ENCODE measurements at places on chromosomes 7 and 10. TPM values are rescaled to one million over a fixed set of nuclear protein-coding genes. Genes with fewer than 3 reads are reported as not detected.

- DNase-seq: no peak
These were observed 107.2 kb upstream of the STEAP1B start for GRCh38 chr7:22607180-22607579.

GRCh38 chr7:129501760-129502707 lies at the start of gene SMKR1:
Gene SMKR1, plus strand, starts transcription at chr7:129502531. Its CDS starts 294 bp downstream, at chr7:129502825.
- DNase-seq: peak; percentile 87

Gene SPDYE2
- total RNA-seq: not detected

DNA sequence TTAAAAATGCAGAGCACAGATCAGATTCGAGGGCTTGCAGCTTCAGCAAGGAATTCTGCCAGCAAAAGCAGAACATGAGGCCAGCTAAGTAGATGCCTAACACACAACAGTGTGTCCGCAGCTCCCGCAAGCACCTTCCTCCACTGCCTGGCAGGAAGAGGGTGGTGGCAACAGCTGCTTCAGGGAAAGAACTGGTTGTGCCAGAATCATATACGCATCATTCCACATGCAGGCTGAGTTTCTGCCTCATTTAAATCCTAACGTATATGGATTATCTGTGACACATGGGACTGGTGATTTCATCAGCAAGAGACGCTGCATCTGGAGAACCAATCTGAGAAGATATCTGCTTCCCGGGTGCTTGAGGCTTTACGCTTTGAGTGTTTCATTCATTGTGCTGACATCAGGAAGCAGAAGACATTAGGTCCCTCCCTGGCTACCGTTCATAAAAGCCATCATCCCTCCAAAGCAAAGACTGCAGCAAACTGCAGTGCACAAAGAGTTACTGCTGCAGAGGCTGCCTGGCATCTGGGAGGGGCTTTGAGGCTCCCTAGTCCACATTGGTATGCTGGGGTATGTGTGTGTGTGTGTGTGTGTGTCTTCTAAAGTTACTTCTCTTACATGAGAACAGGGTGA lies 78.8 kb downstream of the FAM13C start:
- no peak for DNase-seq

- DNase-seq: no peak
These were observed 95.8 kb downstream of the SEMA3D start for GRCh38 chr7:85090919-85091564.

GRCh38 chr7:130140551-130141160 lies 64.5 kb downstream of the TMEM209 start:
- no peak for DNase-seq

Gene CTAGE8
- 2.1 TPM for total RNA-seq

DNA sequence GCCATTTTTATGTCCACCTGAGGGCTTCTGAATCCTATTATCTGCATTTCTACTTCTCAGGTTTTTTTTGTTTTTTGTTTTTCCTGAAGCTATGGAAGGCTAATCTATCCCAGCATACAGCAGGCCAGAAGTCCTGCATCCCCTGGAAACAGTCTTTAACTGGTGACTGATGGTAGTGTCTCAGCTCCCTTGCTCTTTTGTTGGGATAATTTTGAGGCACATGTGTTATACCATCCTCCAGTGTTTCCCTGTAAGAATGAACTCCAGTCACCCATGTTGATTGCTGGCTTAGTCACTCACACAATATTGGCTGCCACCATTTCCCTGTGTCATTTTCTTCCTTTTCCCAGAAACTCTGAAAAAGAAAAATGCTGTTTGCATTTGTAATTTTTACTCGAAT lies 1094.0 kb upstream of the LRRN3 start:
- no peak for DNase-seq

GRCh38 chr10:50224330-50224952 lies 26.9 kb downstream of the ASAH2 start:
- DNase-seq: no peak

GRCh38 chr7:30510124-30511075 lies 5.8 kb upstream of the GGCT start:
- DNase-seq: no peak

- no peak for DNase-seq
These were observed 14.8 kb upstream of the WNT16 start for GRCh38 chr7:121313793-121314676.

DNA sequence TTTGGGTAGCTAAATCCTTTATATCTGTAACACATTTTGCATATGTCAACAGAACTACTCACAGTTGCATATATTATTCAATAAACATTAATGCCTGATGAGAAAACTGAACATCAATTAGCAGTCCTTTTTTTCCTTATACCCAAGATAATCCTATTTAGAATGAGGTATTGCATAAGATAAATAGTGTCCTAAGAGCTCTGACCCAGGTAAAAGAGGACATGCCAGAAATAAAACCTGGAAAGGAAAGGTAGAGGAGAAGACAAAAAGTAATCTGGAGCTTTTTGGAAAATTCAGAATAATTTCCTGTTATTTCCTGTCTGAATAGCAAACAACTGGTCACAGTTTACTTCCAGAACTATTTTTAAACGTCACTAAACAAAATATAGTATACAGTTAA lies 204.4 kb downstream of the PLXDC2 start:
- no peak for DNase-seq

DNA sequence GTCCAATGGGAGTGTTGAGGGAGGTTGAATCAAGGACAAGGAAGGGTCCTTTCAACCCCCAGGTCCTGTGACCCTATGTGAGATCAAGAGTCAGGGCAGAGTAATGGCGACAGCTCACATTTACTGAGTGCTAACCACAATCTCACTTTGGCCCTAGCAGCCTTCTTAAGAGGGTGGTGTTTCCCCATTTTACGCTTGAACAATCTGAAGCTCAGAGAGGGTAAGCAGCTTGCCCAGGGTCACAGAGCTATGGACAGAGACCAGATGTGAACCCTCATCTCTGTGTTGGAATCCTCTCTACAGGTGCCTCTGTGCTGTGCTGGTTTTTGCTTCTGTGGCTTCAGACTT lies 102.0 kb downstream of the GRK5 start:
- DNase-seq: no peak

DNA sequence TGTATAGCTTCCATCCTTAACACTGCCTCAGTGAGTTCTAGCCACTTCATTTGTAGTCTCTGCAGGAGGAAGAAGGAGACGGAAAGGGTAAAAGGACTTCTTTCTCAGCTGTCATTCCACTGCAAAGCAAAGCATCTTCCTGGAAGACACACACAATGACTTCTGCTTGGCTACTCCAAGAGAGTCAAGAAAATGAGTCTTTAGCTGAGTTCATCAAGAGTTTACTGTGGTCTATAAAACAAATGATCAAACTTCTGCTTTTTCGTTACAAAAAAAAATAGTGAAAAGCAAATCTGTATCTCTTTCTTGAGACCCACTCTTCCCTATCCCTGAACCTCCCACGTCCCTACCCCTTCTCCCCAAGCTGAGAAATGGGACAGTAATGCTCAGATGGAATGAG lies 205.0 kb upstream of the AHR start:
- no peak for DNase-seq

Gene ODAD2
- not detected for total RNA-seq

GRCh38 chr7:47942132-47942531 lies 6.1 kb downstream of the PKD1L1 start:
- DNase-seq: no peak

GRCh38 chr7:22732556-22733126 lies 5.6 kb downstream of the IL6 start:
- no peak for DNase-seq

DNA sequence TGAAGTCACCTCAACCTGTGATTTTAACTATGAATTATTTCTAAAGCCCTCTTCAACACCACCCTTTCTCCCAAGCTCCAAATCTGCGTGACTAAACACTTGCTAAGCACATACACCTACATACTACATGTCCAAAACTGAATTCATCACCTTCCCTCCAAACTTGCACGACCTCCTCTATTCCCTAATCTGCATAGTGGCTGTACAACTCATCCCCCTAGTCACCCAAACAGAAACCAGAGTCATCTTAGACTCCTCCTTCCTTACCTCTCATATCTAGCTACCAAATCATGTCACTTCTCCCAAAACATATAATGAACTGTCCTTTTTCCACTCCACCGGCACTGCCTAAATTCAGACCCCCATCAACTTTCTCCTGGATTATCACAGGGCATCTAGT lies 16.2 kb downstream of the ARHGAP21 start:
- DNase-seq: no peak

DNA sequence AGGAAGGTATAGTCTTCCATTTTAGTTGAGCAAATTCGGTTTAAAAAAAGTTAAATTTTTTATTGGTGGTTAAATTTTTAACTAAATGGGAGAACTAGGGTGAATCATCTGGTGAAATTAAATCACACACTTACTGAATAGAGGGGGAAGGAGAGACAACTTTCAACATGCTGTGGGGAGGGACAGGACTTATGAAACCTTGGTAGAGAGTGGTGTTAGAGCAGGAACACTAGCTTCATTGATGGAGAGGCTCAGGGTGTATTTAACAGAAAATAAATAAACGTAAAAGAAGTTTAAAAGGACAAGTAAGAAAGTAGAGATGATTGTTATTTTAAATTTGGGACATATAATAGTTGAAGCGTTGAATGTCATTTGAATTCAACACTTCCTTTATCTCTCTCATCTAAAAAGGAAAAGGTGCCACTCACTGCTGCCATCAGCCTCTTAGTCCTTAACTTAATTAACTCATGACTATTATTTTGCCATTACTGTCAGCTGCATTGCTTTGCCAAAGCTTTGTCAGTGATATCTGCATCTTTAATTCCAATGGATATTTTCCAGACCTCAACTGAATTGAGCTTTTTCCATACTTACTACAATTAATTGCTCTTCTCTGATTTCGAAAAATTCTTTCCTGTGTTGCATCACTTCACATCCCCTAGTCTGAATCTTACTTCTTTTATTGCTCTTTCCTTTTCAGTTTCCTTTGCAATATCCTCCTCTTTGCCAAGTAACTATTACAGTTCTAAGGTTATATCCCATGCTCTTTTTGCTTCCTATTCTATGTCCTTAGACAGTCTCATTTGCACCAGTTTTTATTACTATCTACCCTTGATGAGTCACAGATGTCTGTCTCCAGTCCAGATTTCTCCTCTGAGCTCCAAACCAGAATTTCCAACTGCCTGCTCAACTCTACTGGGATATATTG lies 71.7 kb downstream of the GNAT3 start:
- no peak for DNase-seq

- DNase-seq: no peak
These were observed 22.3 kb upstream of the CAMK1D start for GRCh38 chr10:12327074-12327473.

DNA sequence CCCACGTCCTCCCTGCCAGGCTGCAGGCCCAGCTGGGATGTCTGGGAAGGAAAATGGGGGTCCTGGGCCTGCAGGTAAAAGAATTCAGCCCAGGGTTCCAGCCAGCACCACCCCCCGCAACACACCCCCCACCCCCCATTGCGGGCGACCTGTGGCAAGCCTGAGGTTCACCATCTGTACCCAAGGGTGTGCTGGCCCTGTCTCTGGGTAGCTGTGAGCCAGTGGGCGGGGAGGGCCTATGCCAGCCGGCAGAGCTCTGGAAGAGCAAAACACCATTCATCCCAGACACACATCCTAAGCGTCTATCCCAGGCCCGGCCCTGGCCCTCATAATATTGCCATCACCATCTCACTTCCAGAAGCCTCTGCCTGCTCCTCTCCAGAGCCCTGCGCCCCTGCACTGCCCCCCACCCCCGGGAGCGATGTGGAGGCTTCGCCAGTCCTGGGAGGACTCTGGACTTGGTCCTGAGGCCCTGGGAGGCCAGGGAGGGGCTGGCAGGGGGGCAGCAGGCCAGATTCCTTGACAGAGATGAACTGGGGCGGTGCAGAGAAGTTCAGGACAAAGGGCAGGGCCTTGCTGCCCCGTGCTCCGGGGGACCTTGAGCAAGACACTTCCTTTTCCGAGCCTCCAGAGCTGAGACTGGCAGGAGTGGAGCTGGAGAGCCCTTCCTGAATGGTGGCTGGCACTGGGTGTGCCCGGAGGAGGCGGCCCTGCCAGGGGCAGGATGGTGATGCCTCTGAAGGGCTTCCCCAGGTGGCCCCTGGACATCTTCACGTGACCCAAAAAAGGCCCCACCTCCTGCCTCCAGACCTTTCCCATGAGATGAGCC lies 8.7 kb upstream of the TTYH3 start:
- no peak for DNase-seq

Gene AGAP4
- total RNA-seq: 33.2 TPM

Gene CYP26C1
- total RNA-seq: not detected

Gene FAM241B
- total RNA-seq: 12.1 TPM

DNA sequence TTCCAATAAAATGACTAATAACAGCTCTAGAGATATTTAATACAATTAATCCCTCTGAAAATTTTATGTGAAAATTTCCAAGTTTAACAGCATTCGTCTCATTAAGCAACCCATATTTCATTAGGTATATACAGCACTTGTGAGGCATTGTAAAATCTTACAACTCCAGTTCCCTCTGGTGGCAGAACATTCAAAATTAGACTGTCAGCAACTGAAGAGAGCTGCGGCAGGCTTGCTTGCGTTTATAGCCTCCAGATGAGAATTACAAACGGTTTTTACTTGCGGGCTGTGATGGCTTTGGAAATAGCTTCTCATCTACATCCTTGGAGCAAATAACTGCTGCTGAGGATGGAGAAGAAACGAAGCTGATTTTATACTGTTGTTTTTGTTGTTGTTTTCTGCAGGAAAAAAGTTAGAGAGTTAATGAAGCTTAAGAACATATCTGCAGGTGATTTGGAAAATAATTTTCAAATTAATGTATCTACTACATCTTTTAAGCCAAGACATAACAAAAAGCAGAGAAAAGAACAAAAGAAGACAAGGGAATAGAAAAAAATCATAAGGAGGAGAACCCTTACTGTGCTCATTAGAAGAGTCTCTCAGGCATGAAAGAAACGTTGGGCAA lies 171.3 kb downstream of the MAGI2 start:
- DNase-seq: no peak

DNA sequence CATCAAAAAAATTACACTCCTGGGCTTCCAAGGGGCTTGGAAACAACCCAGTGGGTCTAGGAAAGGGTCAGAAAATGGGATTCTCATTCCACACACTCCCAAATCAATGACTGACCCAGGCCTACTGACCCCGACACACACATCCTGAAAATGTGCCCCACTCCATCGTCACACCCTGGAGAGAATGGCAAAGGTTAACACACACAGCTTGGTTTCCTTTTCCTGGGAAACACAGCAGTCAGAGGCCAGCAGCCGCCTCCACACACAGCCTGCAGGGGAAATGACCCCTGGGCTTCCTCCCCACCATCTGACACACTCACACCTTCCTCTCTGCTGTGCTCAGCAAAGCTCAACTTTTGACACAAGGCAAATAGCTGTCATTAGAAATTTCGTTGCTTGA lies 42.9 kb downstream of the SH3PXD2A start:
- DNase-seq: no peak

Gene TMEM184A
- 0.23 TPM for total RNA-seq

GRCh38 chr7:28922624-28923331 lies 35.4 kb downstream of the TRIL start:
- DNase-seq: peak; percentile 21

Measured in activated T-helper 2 cell treated with anti-CD3 and anti-CD28 coated beads, Interferon-gamma antibody, Interleukin-2, Interleukin-4, amounts not matched to agents 10 μg/mL and 5 μg/mL and 100 μg/mL, durations not matched to agents 14 hours and 24 hours and 36 hours (primary cell).